ENCODE measurements at places on chromosomes 3 and 15.

DNA sequence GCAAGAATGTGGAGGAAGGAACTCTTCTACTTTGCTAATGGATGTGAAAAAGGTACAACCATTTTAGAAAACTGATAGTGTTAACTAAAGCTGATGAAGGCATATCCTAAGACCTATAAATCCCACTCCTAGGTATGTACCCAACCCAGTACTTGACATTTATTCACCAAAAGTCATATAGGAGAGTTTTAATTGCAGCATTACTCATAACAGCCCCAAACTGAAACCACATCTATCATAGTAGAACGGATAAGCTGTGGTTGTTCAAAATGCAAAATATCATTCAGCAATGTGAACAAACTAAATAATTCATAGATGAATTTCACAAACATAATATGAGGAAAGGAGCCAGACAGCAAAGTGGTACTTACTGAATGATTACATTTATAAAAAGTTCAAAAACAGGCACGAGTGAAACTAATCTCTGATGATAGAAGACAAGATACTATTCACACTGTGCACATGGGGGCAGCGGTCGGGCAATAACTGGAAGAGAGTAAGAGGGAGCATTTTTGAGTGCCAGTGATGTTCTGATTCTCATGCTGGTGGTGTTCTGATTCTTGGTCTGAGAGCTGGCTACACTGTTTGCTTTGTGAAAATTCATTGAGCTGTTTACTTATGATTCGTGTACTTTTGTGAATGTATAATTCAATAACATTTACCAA, 34.3 kb downstream of the GOLIM4 start:
- no peak for DNase-seq

- no peak for DNase-seq
Measured at GRCh38 chr15:48962662-48963523, 826 bp downstream of the SHC4 start.

- no peak for DNase-seq
Measured at GRCh38 chr15:85624291-85624801, 170.4 kb downstream of the KLHL25 start.

DNA sequence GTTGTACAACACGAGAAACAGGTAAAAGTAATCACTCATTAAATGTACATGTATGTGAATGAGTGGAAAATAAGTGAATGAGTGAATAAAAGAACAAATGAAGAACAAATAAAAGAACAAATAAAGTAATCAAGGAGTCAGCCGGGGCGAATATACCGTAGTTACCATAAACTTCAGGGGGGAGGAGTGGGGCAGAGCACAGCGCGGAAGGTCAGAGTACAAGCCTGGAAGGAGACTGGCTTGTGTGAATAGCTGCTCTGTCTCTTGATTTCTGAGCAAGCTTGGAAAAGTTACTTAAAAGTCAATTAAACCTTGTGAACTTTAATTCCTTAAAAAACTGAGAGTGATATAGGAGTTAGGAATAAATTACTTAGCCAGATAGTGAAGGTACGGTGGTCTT, 466.5 kb upstream of the CNTN4 start:
- DNase-seq, result no peak

DNA sequence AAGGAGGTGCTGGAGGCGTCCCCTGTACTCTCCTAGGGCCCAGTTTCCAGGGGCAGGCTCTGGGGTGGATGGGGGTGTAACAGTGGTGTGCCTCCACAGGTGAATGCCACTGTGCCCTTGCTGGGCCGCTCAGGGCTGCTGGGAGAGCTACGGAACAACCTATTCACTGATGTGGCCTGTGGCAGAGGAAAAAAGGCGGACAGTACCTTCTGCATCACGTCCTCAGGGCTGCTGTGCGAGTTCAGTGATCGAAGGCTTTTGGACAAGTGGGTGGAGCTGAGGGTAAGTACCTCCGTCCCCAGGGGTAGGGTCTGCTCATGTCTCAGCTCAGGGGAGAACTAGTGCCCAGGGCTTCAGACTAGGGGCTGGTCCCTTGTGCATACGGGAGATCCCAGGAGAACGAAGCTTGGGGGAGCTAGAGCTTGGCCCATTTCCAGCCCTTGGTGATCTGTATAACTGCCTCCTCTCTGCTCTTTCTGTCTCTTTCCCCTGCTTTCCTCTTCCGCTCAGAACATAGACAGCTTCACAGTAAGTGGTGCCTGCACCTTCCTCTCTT, 15.0 kb upstream of the JMJD7 start:
- no peak for DNase-seq

Measured in CD4-positive, alpha-beta T cell treated with Interleukin-1 beta for 1 hour (primary cell).